ENCODE measurements at places on chromosomes 7 and 10.

DNA sequence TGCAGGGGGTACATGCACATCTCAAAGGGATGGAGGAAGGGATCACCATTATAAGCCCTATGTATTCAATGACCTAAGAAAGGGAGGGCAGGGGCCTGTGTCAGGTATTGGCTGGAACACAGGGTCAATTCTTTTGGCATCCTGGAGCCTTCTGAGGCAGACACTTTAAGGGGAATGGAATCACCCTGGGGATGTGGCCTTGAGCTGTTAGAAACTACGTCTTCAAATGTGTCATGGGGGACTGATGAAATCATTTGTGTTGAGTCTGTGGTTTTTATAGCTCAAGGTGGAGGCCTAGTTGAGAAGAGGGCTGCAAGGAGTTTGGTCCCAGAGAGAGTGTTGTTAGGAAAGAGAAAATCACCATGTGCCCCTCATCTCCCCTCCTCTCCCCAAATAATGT is 206.1 kb upstream of the CELF2 start:
- no peak for DNase-seq

DNA sequence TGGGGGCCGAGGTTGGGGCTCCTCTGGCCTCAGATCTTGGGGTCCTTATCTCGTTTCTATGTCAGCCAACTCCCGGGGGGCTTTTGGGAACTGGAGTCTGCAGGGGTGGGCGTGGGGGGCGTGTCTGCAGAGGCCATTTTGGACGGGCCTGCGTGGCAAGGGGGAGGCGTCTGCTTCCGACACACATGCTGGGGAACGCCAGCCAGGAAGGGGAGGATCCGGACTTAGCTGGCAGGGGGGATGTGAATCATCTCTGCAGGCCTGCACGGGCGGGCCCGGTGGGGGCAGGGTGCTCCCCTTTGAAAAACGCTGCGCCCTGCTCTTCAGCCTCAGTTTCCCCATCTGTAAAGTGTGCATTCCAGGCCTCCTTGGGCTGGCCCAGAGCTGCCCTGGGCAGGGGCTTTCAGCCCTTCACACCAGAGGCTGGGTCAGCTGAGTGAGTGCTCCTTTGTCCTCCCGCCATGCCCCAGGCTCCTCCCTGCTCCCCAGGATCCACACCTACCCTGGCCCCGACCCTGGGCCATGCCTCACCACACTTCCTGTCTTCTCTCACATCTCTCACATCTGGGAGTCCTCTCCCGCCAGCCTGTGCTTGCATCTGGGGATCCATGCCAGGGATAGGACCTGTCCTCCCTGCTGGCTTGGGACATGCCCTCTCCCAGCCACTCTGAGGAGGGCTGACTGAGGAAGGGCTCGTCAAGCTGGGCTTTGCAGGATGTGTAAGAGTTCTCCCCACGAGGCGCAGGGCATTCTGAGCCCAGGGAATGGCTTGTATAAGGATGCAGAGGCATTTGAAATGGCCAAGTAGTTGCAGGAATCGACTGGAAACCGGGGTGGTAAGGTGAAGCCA is 172.6 kb upstream of the TNRC18 start:
- peak; percentile 77 for DNase-seq

- no peak for DNase-seq
These were observed 17.5 kb upstream of the TRUB1 start for GRCh38 chr10:114920459-114920858.

DNA sequence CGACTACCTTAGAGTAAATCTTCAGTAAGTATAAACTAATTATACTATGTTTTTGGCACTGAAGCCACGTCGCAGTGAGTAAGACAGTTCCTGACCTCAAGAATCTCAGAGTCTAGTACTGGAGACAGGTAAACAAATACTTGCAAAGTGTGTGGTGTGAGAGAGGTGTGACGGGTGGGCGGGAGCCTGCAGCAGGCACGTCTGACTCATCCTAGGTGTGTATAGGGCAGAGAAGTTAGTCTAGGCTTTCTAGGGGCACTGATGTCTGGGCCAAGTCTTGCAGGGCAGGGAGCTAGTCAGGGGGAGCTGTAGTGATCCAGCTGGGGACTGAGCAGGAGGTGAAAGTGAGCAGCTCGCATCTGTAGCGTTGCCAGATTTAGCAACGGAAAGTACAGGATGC is 35.9 kb upstream of the SFTPD start:
- DNase-seq = no peak

- DNase-seq = peak; percentile 33
These were observed 86.0 kb downstream of the CH25H start for GRCh38 chr10:89120931-89121763.

GRCh38 chr10:90047243-90047729 is 345.9 kb downstream of the KIF20B start:
- DNase-seq = no peak

DNA sequence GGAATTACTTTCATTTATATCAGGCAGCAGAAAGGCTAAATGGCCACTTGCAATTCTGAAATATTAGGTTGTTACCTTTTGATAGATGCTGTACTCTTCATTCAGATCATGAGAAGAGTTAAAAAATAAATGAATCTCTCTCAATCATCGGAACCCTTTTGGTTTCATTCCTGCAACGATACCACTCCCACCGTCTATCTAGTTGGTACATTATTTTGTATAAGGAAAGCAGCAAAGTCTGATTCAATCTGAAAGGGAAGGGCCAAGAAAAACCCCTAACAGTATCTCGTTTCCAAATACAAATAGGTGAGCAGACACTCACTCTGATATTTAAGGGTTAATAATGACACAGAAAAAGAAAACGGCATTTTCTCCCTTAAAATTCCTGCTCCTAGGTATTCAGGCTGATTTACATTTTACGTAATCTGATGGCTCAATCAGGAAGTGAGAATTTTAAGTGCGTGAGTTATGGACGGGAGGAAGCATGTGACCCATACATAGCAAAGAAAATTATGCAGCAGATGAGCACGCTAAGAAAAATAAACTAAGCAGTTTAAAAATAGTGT is 209.4 kb upstream of the KLF14 start:
- DNase-seq = no peak

- DNase-seq = no peak
These were observed 46.8 kb downstream of the TBXAS1 start for GRCh38 chr7:139875821-139876241.

- no peak for DNase-seq
These were observed 304.1 kb upstream of the COBL start for GRCh38 chr7:51620706-51621105.

GRCh38 chr10:100774223-100774622 is 28.8 kb downstream of the PAX2 start:
- DNase-seq = no peak

- no peak for DNase-seq
These were observed 30.9 kb downstream of the OCM2 start for GRCh38 chr7:97959046-97959445.

- DNase-seq = no peak
These were observed 43.8 kb downstream of the PRLHR start for GRCh38 chr10:118551535-118552100.

DNA sequence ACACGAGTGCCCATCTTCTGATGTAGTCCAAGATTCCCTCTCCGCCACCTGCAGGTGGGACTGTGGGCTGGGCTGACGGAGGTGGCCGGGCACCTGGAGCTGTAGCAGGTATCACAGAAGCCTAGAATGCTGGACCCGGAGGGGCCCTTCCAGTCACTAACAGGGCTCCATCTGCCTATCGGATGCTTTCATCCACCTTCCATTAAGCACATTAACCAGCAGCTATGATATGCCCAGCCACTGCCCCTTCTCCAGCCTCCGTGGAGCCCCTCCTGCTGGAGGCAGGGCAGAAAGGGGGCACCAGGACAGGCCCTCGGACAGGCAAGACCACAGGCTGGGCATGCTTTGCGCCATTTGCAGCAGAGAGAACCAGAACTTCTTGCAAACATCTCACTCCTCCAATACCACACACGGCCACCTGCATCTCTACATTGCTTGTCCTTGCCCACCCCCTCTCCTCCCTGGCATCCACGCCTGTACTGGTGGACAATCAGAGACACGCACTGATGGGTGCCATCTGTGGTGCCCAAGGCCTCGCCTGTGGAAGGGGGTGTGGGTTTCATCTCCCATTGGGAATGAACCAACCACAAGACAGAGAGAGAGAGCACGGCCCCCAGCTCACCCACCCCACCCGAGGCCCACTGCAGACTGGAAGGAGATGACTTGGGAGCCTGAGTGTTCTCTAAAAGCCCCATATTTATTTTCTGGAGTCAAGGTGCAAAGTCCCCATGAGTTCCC is 16.8 kb downstream of the PRKAG2 start:
- no peak for DNase-seq
